Pancreas (tissue), 10 donors: ENCODE measurements at places on chromosomes 12 and 14. TPM values are rescaled to one million over a fixed set of nuclear protein-coding genes. Genes with fewer than 3 reads are reported as not detected.
A peak's percentile ranks its signal among the peaks of the same experiment; 100 is the strongest.

WNT1 gene
- total RNA-seq, result not detected

GRCh38 chr12:67457136-67457535 is 188.0 kb downstream of the CAND1 start:
- DNase-seq, result no peak

DNA sequence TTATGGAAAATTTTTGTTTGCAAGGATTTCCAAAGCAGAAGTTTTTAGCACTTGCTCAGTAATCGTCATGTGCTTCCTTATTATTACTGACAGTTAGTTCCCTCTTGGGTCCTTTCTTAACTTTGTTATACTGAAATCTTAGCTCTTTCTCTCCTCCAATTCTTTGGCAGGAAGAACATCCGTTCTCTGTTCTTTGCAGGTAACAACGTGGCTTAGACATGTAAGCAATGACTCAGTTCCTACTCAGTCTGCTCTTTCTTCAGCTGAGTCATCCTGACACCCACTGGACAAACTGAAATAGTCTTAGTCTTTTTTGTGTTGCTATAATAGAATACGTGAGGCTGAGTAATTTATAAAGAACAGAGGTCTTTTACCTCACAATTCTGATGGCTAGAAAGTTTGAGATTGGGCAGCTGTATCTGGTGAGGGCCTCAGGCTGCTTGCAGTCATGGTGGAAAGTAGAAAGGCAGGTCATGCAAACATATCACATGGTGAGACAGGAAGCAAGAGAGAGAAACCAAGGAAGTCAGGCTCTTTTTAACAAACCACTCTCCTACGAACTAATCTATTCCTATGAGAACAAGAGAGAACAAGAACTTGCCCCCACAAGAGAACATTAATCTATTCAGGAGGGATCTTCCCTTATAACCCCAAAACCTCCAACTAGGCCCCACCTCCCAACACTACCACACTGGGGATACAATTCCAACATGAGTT is 49.2 kb downstream of the TESPA1 start:
- no peak for DNase-seq

GPRC5A gene
- total RNA-seq, result 4.3 TPM

- DNase-seq, result no peak
These were observed 1.8 kb upstream of the IAPP start for GRCh38 chr12:21370845-21371449.

DNAJC22 gene
- total RNA-seq, result 11.9 TPM

DNA sequence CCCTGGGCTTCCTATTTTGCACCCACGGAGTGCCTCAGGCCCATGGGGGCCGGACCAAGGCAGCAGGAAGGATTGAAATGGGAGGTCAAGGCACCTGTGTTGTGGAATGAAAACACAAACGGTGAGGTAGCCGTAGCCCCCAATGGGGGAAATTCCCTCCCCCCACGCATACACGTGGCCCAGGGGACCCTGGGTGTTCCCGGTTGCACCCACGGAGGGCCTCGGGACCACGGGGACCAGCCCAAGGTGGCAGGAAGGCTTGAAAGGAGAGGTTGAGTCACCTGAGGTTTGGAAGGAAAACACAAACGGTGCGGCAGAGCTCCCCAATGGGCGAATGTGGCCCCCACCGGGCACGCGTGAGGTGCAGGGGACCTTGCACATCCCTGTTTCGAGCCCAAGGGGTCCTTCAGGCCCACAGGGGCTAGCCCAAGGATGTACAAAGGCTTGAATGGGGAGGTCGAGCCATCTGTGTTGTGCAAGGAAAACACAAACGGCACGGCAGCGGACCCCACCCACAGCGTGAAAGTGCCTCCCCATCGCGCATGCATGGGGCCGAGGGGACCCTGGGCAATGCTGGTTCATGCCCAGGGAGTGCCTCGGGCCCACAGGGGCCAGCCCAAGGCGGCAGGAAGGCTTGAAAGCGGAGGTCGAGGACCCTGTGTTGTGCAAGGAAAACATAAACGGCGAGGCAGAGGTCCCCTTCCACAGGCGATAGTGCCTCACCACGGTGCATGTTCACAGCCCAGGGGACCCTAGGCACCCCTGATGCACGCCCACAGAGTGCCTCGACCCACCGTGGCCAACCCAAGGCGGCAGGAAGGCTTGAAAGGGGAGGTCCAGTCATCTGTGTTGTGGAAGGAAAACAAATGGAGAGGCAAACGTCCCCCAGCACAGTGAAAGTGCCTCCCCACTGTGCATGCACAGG is 376.7 kb downstream of the ALG10 start:
- DNase-seq, result peak; percentile 38

DNA sequence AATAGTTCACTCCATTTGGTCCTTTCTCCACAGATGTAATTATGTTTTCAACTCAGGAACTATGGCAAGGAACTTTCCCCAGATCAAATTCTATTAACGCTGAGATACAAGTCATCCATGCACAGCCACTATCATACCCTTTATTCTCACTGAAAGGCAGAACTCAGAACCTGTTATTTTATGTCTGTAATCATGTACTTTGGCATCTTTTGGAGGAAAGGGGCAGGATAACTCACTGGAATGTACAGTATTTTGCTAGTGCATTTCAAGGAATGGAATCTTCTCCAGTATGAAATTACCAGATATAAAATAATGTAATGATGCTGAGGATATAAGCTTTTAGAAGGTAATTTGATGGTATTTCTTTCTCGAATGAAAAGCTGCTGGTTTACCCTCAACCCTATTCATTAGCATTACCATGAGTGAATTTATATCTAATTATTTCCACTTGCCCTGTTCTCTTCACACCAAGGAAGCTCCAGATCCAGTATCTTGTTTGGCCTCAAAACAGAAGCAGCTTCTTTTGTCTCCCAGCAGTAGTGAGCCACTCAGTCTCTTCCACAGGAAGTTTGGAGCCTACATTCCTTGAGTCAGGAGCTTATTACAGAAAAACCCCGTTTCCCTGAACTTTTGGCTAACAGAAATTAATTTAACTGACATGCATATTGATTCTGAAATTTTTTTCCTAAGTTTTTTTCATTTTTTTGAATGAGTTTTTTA is 10.0 kb upstream of the AMHR2 start:
- DNase-seq, result no peak

ATP2A2 gene
- 36.8 TPM for total RNA-seq

DNA sequence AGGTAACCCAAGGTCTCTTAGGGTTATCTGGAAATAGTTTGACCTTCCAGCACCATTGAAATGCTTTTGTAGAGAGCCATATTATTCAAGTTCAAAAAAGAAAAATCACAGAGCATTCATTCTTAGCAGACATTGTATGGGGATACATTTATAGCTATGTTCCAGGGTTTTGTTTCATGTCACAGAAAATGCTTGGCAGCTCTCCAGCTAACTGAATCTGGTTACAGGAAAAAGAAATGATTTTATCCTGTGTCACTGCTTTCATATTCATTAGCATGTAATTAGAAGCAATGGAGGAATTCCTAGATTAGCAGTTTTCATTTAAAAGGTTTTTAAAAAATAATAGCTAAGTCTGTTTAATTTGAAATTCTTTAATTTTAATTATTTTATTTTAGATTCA is 78.9 kb downstream of the SNAPC1 start:
- DNase-seq, result no peak

TBX5 gene
- total RNA-seq, result not detected

DNA sequence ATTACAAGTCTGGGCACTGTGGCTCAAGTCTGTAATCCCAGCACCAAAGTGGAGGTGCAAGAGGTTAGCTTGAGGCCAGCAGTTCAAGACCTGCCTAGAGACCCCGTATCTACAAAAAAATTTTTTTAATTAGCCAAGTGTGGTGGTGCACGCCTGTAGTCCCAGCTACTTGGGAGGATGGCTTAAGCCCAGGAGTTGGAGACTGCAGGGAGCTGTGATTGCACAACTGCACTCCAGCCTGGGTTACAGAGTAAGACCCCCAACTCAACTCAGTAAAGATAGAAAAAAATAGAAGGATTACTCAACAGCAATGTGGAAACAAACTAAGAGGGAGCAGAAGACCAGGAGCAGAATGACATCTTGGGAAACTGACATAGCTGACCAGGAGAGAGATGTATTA is 13.3 kb downstream of the SBNO1 start:
- DNase-seq, result no peak

SMAGP gene
- 3.6 TPM for total RNA-seq

KRT78 gene
- not detected for total RNA-seq

- no peak for DNase-seq
These were observed 1.4 kb downstream of the DENND5B start for GRCh38 chr12:31589598-31589903.

GRCh38 chr14:33855672-33856071 is 95.2 kb downstream of the EGLN3 start:
- no peak for DNase-seq

TAS2R8 gene
- not detected for total RNA-seq

ST8SIA1 gene
- total RNA-seq, result not detected

GRCh38 chr14:32011225-32011624 is 65.9 kb upstream of the ARHGAP5 start:
- no peak for DNase-seq

GRCh38 chr14:59406454-59407245 is 58.5 kb downstream of the GPR135 start:
- no peak for DNase-seq

C3AR1 gene
- 1.3 TPM for total RNA-seq

DNA sequence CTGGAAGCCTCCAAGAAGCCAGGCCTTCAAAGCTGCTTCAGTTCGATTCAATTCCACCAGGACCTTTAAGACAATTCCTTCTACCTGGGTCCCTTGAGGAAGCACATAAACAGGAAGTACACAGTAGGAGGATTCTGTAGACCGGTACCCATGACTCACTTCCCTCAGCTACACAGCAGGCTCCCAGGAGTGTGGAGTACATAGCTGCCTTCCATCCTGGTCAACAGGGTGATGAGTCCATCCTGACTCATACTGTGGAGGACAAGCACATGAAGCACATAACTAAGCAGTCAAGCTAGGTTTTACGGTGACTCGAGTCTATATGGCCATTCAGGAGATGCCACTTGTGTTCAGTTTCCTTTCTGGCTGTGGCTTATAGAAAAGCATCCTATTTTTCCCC is 197.6 kb upstream of the RBM19 start:
- DNase-seq, result no peak

MYF6 gene
- total RNA-seq, result not detected

DNA sequence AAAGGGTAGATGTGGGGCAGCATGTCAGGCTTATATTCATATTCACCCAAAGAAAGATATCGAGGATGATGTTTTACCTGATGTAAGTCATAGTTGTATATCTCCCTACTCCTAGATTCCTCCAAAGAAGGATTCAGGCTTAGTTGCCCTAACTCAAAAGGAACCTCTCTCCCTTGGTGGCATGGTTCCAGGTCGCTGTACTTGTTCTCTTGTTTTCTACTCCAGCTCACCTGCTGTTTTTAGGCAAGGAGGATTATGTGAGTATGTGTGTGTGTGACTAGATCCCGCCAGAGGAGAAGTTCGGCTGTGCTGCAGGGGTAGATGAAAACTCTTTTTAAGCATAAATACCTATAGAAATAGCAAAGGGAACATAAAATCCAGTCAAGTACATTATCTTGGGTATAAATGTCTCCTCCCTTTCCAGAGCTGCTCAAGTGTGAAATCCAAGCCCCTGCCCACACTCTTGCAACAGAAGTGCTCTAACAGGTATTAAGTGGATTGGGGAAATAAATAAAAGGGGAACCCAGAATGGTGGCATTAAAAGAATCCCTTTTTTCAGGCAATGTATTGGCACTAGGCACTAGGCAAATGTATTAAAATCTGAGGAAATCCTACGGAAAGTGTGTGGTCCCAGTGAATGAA is 375.7 kb downstream of the ZFP36L1 start:
- no peak for DNase-seq

HIGD1C gene
- total RNA-seq, result not detected

DNA sequence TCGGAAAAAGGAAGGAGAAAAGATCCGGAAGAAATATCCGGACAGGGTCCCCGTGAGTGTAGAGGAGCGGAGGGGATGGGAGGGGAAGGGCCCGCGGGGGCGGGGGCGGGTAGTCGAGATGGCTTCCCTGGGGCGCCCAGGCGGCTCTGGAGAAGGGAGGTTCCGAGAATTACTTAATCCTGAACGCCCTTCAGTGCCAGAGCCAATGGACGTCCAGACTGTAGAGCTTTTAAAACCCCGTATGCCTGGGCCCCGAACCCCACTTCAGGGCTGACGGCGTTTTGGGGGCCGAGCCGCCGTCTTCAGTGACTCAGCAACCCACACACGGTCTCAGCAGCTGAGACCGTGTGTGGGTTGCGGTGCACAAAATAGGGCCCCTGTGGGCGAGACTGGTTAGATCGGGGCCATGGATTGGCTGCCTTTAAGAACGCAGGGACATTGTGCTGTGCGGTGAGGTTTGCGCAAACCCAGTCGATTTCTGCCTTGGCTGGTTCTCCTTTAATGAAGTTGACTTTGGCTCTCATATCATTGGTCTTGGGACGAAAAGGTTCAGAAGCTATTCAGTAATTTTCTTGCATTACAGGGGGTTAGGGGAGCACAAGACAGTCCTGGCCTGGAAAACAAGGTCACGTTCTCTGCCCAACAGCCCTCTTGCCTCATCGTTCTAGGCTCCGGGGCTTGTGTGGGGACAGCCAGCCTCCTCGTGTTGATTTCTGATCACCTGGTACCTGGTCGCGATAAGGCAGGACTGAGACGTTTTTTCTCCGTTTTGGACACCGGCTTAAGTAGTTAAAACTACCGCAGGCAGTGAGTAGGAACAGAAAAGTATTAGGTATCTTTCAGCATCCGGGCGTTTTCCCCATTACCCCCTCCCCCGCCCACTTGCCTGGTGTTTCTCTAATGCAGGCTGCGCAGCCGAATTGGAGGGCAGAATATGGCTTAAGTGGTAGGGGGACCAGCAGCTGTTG is 775 bp downstream of the GABARAPL1 start:
- DNase-seq, result peak; percentile 62

- no peak for DNase-seq
These were observed 2.0 kb upstream of the PPP1CC start for GRCh38 chr12:110744601-110745264.

OR6C4 gene
- not detected for total RNA-seq

GRCh38 chr12:2170376-2170775 is 117.6 kb downstream of the CACNA1C start:
- no peak for DNase-seq

KLHL33 gene
- 0.09 TPM for total RNA-seq

ACSM4 gene
- total RNA-seq, result not detected

DNA sequence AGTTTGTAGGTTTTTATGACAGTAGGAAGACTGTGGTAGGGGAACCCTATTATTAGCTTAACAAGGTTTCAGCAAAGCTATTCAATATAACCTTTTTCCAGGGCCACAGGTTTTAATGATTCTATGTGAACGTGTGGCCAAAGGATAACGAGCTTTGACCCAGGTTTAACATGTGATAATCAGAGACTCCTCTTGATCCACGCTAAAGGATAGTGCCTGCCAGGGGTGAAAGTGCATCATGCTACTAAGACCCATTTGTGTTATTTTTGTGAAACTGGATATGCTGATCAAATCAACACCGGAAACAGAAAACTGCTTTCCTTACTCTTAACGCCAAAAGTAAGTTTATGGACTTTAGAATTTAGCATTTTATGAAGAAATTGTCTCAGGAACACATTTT is 909 bp upstream of the TAOK3 start:
- no peak for DNase-seq

GRCh38 chr12:106080791-106081170 is 58.0 kb downstream of the NUAK1 start:
- no peak for DNase-seq

SLC5A8 gene
- total RNA-seq, result 0.06 TPM
